ENCODE measurements at places on chromosomes 1 and 21.

DNA sequence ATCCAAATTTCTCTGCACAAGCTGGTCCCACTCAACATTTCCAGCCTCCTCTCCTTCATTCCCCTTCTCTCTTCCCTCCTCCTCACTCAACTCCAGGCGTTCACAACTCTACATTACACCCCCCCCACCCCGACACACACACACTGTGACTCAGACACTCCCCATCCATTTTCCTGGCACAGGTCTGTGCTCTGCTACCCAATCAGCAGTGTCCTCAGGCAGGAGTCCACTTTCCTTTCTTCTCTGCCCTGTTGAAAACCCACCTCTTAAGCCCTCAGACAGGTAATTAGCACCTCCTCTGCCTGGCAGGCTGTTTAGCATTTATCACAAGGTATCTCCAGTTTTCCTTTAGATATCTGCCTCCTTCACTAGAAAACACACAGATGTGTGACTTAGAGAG is 8.8 kb upstream of the LMX1A start:
- DNase-seq, result no peak

GRCh38 chr1:87108228-87108627 is 193.8 kb downstream of the HS2ST1 start:
- no peak for DNase-seq

- no peak for DNase-seq
These were observed 6.2 kb downstream of the DNMT3L start for GRCh38 chr21:44255511-44255981.

DNA sequence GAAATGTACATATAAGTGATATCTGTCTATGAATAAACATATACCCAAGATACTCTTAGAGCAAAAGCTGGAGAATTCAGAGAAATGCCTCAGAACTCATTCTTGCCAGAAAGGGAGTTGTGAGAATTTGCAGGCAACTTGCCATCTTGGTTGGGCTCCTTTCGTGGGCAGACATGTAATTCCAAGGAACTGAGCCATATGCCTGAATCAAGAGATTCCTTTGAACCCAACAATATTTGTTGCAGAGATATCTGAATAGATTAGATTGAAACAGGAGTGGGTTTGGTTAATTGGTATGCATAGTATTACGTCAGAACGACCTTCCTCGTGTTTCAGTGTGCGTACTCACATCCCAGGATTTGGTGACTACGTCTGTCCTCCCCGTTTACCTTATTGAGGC is 67.0 kb downstream of the TGFB2 start:
- DNase-seq, result no peak

DNA sequence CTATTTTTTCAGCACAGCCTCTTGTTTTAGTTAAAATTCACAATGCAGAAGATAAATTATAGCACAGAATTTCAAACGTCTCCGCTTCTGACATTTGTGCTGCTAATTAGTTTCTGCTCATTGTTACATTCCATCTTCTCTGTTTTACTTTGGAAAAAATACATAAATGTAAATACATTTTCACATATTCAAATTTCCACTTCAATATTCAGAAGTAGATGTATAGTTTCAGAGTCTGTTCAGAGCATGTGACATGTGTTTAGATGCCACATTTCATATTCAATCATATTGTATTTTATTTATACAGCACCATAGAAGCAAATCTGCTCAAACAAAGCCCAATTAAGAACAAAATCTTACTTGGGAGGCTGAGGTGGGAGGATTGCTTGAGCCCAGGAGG is 19.6 kb downstream of the TMEM35B start:
- no peak for DNase-seq

DNA sequence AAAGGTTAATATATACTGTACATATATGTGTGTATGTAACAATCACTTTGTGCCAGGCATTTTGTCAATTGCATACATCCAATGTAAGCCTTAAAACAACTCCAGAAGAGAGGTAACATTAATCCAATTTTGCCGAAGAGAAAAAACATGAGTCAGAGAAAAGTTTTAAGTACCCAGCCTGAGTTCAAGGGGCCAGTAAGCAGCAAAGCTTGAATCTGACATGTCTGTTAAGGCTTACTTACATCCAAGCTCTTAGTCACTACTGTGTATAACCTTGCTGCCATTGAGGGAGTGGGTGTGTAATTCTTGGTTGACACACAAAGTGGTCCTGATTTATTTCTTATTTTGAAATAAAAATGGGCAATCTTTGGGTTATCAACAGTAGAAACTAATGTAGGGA is 360.4 kb upstream of the LYPLAL1 start:
- no peak for DNase-seq

DNA sequence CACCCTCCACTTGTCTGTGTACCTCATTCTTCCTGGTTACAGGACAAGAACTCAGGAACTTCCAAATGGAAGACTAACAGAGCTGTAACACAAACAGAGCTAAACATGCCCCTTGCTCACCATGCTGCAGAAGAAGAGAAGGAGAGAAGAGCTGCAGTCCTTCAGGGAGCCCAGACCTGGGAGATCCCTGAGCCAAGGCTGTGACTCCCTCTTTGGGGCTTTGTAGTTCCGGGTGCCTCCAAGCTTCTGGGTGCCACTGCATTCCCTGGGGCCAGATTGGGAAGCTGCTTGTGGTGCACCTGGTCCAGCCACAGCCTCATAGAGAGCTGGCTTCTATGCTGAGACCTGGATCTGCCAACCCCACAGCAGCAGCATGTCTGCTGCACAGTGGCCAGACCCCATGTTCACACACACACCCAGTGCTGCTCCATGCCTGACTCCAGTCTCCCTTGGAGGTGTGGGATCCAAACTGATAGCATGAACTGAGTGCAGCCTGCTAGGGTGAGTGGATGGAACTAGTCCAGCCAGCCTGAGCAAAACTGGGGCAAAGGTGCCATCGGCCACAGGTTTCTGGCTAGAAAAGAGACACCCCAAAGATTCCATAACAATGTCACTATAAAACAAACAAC is 263.0 kb upstream of the NRIP1 start:
- DNase-seq, result no peak

GRCh38 chr1:65538664-65539063 is 118.2 kb downstream of the LEPR start:
- DNase-seq, result no peak

GRCh38 chr1:215830226-215830810 is 263.2 kb downstream of the KCTD3 start:
- no peak for DNase-seq

DNA sequence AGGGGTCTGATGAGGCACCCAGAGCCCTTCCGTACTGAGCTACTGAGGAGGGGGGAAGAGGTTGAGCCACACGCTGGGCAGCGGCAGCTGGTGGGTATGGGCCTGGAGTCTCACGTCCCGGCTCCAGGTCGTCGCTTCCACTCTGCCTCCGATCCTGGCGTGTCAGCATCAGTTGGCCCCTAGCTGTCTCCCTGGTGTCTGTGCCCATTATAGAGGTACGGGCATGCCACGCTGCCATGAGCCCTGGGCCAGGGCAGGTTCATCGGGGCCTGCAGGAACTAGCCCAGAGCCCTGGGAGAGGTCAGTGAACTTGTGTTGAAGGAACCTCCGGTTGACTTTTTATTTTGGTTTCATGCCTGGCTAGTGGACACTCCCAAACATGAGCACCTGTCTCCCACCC is 18.2 kb downstream of the COQ8A start:
- no peak for DNase-seq

GRCh38 chr1:184956999-184957700 is 17.2 kb downstream of the NIBAN1 start:
- no peak for DNase-seq

DNA sequence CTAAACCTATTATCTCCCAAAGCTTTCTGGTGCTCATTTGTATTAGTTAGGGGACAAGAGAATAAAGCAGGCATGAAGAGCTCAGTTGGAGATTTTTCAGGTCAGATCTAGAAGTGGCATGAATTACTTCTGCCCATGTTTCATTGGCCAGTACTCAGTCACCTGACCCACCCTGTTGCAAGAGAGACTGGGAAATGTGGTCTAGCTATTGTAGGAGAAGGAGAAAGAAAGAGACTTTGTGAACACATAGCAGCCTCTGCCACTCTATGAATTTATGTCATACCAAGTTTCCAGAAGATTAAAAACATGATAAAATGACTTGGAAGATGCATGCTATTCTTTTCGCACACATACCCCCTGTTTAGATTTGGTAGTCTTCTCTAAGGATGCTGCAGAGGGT is 302.3 kb upstream of the RUNX1 start:
- no peak for DNase-seq

DNA sequence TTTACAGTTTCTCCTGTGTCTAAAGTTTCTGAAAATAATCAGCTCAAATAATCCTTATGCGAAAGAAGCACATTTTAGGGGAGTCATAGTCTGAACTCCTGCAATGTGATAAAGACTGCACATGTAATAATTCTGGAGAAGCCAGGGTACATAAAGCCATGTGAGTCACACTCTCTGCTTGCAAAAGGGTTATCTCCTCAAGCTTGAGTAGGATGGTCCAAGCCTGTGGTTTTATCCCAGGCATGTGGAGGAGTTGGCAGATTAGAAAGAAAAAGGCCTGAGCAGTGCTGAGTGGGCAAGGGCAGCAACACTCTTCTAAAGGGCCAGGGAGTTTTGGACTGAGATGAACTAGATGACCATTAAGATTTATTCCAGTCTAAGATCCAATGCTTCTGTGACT is 220.4 kb downstream of the RHOU start:
- no peak for DNase-seq

- no peak for DNase-seq
These were observed 689.5 kb upstream of the NCAM2 start for GRCh38 chr21:20308586-20309315.

DNA sequence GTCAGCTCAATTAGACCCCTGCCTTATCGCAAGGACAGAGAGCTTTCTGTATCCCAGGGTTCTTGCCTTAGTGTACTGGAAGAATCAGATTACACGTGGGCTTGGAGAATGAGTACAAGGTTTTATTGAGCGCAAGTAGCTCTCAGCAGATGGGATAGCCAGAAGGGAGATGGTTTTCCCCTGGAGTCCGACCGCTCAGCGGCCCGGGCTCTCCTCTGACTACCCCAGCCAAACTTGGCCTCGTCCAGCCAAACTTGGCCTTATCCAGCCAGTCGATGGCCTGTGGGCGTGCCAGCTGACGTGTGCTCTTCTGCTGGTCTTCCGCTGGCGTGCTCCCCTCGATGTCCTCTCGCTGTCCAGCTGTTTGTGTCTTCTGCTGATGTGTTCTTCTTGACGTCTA is 136.9 kb downstream of the SYT14 start:
- DNase-seq, result no peak

- no peak for DNase-seq
These were observed 5.7 kb downstream of the RGS5 start for GRCh38 chr1:163197022-163197421.

- no peak for DNase-seq
These were observed 135.5 kb downstream of the RERE start for GRCh38 chr1:8681911-8682310.

- DNase-seq, result no peak
These were observed 73.1 kb upstream of the TMEM51 start for GRCh38 chr1:15080328-15081007.

DNA sequence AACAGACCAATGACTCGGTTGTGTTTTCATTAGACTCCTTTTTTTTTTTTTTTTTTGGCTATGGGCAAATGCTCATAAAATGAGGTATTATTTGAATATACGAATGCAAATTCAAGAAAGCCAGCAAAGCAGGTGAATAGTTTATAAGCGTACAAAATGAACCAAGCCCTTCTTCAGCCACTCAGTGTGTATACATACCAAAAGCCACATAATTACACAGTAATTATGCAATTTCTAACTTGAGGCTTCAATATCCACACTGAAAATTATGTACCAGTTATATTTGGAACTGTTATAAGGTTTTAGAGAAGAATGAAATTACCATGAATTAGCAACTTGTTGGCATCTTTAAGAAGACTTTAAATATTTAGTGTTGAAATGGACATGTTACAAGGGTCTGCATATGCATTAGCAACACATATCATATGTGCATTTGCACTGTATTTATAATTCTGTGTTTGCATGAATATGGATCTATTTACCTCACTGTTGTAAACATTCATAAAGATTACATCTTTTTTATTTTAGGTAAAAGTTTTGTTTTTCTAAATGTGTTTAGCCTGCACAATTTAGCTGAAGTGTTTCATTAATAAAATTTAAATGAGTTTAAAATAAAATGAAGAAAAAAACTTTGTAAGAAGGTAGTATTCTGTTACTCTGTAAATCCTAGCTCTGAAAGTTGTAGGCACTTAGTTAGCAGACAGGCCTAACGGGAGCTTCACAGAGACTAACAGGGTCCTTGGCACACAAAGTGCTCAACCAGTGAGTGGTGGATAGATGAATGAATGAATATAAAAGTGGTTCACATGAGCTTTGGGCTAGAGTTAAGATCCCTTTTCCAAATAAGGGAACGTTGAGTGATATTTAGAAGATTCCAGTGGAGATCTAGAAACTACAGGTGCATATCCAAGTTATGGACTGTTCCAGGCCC is 241.0 kb upstream of the NFIA start:
- no peak for DNase-seq

DNA sequence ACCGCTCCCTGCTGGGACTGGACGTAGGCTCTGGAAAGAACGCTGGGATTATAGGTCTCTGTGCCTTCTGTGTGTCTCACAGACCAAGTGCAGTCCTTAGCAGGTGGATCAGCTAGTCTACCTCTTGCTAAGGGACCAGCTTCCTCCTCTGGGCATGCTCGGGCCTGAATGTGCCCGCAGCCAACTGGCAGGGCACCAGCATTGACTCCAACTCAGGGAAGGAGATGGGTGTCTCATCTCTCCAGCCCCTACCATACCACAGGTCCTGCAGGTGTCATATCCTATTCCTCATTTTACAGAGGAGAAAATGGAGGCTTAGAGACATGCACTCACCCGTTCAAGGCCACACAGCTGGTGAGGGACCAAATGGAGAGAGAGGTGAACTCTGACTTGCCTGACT is 340.2 kb downstream of the PTPRU start:
- DNase-seq, result no peak

GRCh38 chr1:223670458-223671159 is 5.1 kb upstream of the CAPN8 start:
- no peak for DNase-seq

GRCh38 chr1:17869815-17870214 is 114.7 kb downstream of the ACTL8 start:
- DNase-seq, result no peak

DNA sequence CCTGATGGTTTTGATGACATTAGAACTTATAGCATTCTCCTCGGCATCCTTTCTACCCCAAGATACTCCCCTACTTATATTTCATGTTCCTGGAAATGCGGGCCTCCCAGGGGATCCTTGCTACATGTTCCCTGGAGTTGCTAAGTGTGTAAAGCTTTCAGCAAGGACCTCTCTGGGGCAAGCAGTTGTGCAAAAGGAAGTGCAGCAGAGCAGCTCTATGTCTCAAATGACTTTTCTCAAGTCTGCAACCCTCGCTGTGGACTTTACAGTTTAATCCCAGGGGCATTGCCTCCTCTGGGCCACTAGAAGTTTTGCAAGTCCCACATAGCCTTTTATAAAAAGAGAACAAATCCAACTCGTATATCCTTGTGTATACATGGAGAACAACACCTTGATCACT is 20.8 kb upstream of the MNDA start:
- DNase-seq, result no peak

GRCh38 chr1:228754646-228755268 is 19.5 kb downstream of the RHOU start:
- no peak for DNase-seq

GRCh38 chr1:52747450-52747849 is 21.2 kb downstream of the ZYG11B start:
- no peak for DNase-seq

GRCh38 chr1:246564839-246565750 is 966 bp downstream of the TFB2M start:
- no peak for DNase-seq

GRCh38 chr1:40849801-40850592 is 12.2 kb downstream of the CITED4 start:
- peak; percentile 64 for DNase-seq

- no peak for DNase-seq
These were observed 210.7 kb upstream of the PTBP2 start for GRCh38 chr1:96510911-96511310.

- DNase-seq, result no peak
These were observed 78.9 kb upstream of the JAK1 start for GRCh38 chr1:65045022-65045817.
